ENCODE measurements at places on chromosomes 5 and 9.

- no peak for DNase-seq
These were observed 54.4 kb downstream of the CCDC192 start for GRCh38 chr5:127757576-127757975.

GRCh38 chr5:171299228-171299627 lies 9.8 kb upstream of the TLX3 start:
- DNase-seq: no peak

DNA sequence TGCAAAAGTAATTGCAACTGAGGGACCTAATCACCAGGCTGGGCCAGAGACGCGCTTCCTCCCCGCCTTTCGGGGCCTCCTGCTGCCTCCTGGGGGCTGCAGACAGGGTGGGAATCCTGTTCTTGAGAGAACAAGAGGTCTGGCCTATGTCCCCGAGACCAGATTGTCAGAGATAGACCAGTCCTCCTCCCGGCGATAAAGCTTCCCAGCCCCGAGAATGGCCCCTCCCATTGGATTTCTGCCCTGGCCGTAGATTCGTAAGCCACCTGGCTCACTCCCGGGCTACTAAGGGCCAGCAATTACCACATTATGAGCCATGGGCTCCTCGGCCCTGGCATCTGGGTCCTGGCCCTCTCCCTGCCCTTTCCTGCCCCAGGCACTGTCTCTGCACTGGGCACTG lies 70.4 kb downstream of the HRH2 start:
- no peak for DNase-seq

DNA sequence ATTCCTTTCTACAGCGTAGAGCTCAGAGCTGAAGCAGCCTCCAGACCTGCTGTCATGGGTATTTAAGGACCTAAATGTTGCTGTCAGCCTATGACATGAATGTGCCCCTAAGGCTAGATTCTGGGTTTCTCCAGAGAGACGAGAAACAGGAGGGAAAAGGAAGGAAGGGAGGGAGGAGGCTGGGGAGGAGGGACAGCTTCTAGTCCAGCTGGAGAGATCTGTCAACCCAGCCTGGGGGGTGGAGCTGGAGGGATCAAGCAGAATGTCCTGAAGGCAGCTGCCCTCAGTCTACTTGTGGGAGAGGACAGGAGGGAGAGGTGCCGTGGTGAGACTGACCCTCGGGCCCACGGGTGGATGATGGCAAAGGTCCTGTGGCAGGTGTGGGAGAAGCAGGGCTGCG lies 1.1 kb upstream of the DBH start:
- DNase-seq: no peak

- no peak for DNase-seq
These were observed 26.1 kb downstream of the SMIM32 start for GRCh38 chr5:136166909-136167308.

GRCh38 chr9:36788534-36788933 lies 215.8 kb downstream of the MELK start:
- no peak for DNase-seq

- no peak for DNase-seq
These were observed 49.0 kb downstream of the CDO1 start for GRCh38 chr5:115767424-115767823.

DNA sequence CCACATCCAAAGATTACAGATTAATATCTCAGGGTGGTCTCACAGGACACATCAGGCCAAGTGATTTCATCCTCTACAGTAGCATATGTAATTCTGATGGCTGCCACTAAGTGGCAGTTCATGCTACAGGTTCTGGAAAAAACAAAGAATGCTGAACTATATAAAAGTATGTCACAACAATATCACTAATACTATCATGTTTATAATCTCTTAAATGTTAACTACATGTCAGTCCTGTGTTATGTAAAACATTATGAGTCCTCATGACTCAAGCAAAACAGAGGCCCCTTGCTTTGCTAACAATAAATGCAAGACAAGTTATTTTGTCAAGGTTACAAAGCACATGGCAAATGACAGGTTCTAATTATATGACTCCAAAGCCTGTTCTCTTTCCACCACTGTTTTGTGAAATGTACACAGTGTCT lies 233.2 kb downstream of the FBXL17 start:
- no peak for DNase-seq

Measured in foreskin melanocyte (primary cell).